ENCODE measurements at places on chromosomes 11 and 22.
A peak's percentile ranks its signal among the peaks of the same experiment; 100 is the strongest.

DNA sequence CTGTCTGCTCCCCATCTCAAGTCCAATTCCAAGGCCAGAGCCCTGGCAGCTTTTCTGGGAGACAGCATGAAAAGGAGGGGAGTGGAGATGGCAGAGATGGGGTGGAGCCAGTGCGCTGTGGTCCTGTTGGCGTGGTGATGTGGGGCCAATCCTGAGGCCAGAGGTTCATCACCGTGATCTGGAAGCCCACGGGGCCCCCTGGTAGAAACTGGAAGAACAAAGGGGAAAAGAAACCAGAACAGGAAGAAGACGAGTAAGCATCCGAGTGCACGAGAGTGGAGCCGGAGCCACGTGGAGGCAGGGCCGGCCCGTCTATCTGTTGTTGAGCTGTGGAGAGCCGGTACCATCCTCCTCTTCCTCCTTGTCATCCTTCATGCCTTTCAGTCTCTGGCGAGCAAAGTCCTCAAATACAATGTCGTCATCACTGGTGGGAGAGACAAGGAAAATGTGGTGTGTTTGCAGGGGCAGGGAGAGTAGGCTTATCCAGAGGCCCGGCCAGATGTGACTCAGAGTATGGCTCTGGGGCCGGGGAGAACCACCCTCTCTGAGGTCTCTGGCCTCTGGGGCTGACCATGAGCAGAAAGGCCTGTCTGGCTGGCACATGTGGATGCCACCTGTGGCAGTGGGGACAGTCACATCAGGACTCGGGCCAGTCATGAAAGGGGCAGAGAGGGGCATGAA lies 25.4 kb downstream of the TPBGL start:
- DNase-seq: no peak

- DNase-seq: no peak
These were observed 1270.6 kb downstream of the LRRC4C start for GRCh38 chr11:40188848-40189247.

DNA sequence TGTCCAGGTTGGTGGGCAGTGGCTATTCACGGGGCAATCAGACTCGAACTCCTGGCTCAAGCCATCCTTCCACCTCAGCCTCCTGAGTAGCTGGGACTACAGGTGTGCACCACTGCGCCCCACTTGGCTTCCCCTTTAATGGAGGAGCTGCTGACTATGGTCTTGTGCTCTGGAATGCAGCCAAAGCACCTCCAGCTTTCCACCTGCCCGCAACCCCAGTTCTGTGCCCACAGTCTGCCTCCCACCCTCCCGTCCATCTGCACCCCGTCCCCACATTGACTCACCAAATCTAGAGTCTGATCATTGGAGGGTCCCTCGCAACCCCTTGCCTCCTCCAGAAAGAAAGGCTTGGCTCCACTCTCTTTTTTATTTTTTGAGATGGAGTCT lies 41.0 kb downstream of the KCNJ4 start:
- no peak for DNase-seq

- no peak for DNase-seq
These were observed 129.0 kb downstream of the CRYBB2 start for GRCh38 chr22:25348391-25348790.

GRCh38 chr11:110432713-110433392 lies 3.1 kb downstream of the FDX1 start:
- peak; percentile 22 for DNase-seq

GRCh38 chr22:47067321-47067890 lies 305.0 kb downstream of the TBC1D22A start:
- no peak for DNase-seq

GRCh38 chr11:130386056-130386455 lies 42.4 kb downstream of the ADAMTS8 start:
- DNase-seq: no peak

DNA sequence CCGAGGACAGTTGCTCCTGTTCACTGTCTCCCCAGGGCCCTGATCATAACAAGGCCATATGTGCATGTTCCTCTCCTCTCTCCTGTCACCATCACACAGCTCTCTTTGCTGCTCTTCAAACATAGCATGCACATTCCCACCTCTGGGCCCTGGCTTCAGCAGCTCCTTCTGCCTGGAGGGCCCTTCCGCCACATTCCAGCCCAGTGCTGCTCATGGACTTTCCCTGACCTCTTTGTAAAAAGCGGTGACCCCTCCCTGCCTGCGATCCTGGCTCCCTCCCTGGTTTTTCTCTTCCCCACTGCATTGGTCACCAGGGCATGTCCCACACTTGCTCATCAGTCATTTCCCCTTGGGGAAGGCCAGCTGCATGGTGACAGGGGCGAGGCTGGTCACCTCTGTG lies 98.2 kb downstream of the MYO18B start:
- no peak for DNase-seq

- no peak for DNase-seq
These were observed 31.6 kb upstream of the PRDM10 start for GRCh38 chr11:130034236-130034635.
